ENCODE measurements at places on chromosomes 2 and 18.

GRCh38 chr2:9744256-9745004 is 98.8 kb upstream of the TAF1B start:
- DNase-seq, result no peak

GRCh38 chr2:130985831-130986649 is 107.2 kb downstream of the FAM168B start:
- DNase-seq, result no peak

- no peak for DNase-seq
Observed at GRCh38 chr2:15195813-15196212, 365.3 kb downstream of the NBAS start.

GRCh38 chr2:65161551-65162100 is 31.7 kb upstream of the RAB1A start:
- DNase-seq, result no peak

DNA sequence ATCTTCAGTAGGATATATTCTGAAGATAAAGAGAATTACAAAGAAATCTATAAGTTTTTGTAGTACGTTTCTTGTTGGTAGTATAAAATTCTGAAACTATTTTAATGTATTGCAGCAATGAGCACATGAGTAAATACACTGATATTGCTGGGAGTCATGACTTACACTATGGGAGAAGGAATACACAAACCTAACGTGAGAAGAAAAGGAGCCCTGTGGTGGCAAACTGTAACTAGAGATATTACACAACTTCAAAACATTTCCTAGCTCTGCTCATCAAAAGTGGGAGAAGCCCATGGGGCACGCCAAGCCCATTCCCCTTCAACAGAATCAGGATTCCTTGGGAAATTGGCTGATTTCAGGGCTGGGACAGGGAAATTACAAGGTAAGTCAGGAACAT is 20.5 kb downstream of the SPIRE1 start:
- no peak for DNase-seq

DNA sequence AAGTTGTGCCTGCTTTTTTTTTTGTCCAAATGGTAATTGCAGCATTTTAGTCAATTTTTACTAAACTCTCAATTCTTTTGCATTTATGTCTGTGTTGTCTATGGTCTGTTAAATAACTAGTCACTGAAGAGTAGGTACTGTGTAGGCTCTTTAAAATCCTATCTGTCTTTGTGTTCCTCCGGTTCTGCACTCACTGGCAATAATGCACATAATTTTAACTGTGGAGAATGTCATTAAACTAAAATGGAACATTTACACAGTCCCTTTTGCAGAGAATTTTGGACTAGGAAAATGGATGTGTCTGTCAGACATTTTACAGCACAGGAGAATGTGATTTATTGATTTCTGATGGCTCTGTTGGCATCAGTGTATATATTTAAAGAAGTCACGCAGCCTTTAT is 116.6 kb downstream of the ASXL3 start:
- DNase-seq, result no peak

GRCh38 chr2:221254299-221254698 is 317.8 kb downstream of the EPHA4 start:
- no peak for DNase-seq

GRCh38 chr18:34108206-34108605 is 116.5 kb downstream of the NOL4 start:
- no peak for DNase-seq

DNA sequence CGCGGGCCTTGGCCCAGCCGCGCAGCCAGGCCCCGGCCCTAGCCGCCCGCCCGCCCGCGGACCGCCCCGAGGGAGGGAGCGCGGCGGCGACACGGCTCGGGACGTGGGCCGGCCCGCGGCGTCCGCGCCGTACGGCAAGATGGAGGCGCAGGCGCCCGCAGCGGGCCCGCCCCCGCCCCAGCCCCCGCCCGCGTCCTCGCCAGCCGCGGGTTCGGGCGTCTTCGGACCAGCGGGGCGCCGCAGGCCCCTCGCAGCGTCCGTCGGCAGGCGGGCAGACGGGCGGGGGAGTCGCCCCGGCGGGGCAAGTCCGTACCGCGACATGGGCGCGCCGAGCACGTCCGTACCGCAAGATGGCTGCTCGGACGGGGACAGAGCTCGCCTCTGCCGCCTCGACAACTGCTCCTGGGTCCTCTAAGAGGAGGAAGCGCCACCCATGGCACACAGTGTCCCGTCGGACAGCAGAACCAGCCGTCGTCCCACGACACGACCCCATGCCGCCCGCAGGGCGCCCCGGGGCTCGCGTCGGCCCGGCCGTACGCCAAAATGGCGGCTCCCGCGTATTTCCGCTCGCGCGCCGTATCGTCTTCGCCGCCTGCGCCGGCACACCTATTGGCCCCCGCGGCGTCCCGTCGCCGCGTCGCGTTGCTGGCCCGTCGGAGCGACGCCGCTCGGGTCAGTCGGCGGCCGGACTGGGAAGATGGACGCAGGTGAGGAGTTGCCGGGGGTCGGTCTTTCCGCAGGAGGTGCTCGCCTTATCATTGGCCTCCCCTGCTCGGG is at the start of the genes ATG4B and THAP4:
TSS of gene ATG4B (plus strand) at position 676 of the 777 bp plus-strand sequence. CDS start at position 698, 22 bp downstream.
TSS of gene THAP4 (minus strand) at position 141 of the 777 bp plus-strand sequence. CDS start 141 bp downstream, outside the sequence.
- DNase-seq, result peak; percentile 42

DNA sequence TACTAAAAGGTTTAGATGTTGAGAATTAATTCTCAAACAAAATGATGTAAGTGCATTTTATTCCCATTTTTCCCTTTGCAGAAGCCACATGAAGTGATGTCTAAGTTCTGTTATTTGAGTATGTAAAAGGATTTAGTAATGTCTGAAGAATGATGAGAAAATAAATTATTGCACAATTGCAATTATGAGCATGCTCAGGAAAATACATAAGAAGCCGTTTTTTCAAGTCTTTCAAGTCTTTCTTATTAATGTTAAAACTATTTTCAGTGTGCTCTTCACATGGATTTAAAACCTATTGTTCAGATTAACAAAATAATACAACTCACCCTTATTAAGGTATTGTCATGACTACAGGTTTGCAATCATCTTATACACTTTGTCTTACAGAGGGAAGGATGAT is 331.4 kb upstream of the NETO1 start:
- DNase-seq, result no peak

Measured in activated naive CD8-positive, alpha-beta T cell treated with anti-CD3 and anti-CD28 coated beads, Interleukin-2, amount 50 U/mL, for 16 hours (primary cell).